ENCODE measurements at places on chromosomes 7 and 10. TPM values are rescaled to one million over a fixed set of nuclear protein-coding genes. Genes with fewer than 3 reads are reported as not detected.

The ANXA8L1 gene
- total RNA-seq: not detected

The GIMAP4 gene
- not detected for total RNA-seq

The PDSS1 gene
- total RNA-seq: 46.8 TPM

The DMBT1 gene
- not detected for total RNA-seq

The PIK3CG gene
- 13.4 TPM for total RNA-seq

The MTERF1 gene
- 31.9 TPM for total RNA-seq

The VGF gene
- total RNA-seq: 14.4 TPM

The C10orf62 gene
- total RNA-seq: not detected

The OR2A1 gene
- total RNA-seq: 0.60 TPM

The SVOPL gene
- not detected for total RNA-seq

The EVX1 gene
- not detected for total RNA-seq

The TMEM72 gene
- 0.80 TPM for total RNA-seq

The ANKRD61 gene
- 1.1 TPM for total RNA-seq

The TMEM178B gene
- 2.8 TPM for total RNA-seq

The JCAD gene
- total RNA-seq: 62.0 TPM

The NUP42 gene
- total RNA-seq: 38.2 TPM

The SEPTIN7 gene
- total RNA-seq: 295 TPM

The GPR37 gene
- total RNA-seq: 0.42 TPM

The NOS3 gene
- total RNA-seq: 0.75 TPM

The GNAT3 gene
- total RNA-seq: not detected

The GLRX3 gene
- total RNA-seq: 197 TPM

The KLF14 gene
- total RNA-seq: not detected

The NEBL gene
- total RNA-seq: 7.5 TPM

The TRIM74 gene
- total RNA-seq: 0.31 TPM

The RNF148 gene
- 6.1 TPM for total RNA-seq

The SGMS1 gene
- 13.2 TPM for total RNA-seq

The TCERG1L gene
- total RNA-seq: 16.3 TPM

The CUBN gene
- total RNA-seq: 1.9 TPM

The ZNF117 gene
- total RNA-seq: 8.2 TPM

The CACNB2 gene
- total RNA-seq: 34.1 TPM

The CAMK2B gene
- 0.13 TPM for total RNA-seq

The TAS2R41 gene
- total RNA-seq: not detected

The TUBAL3 gene
- total RNA-seq: not detected

The HOXA11 gene
- total RNA-seq: not detected

The AS3MT gene
- total RNA-seq: 5.2 TPM

The GRID2IP gene
- not detected for total RNA-seq

The HSPA12A gene
- total RNA-seq: 1.5 TPM

The PNLIPRP2 gene
- not detected for total RNA-seq

Data from A673 (cell line).